ENCODE measurements at places on chromosomes 3 and 15. TPM values are rescaled to one million over a fixed set of nuclear protein-coding genes. Genes with fewer than 3 reads are reported as not detected.

The CMTM6 gene
- 77.9 TPM for total RNA-seq

The ZMYND10 gene
- total RNA-seq = 0.09 TPM

The PATL2 gene
- 1.0 TPM for total RNA-seq

The PLSCR2 gene
- 0.25 TPM for total RNA-seq

GRCh38 chr3:143850877-143851276 lies 2.6 kb upstream of the SLC9A9 start:
- H3K27me3 ChIP-seq = no peaks in the 10 kb centered on the region
- H3K36me3 ChIP-seq = no peaks in the 10 kb centered on the region
- H3K4me1 ChIP-seq = peaks cover 3% of the 10 kb centered on the region
- no peak for DNase-seq
- H3K4me3 ChIP-seq = no peak overlapping the region

DNA sequence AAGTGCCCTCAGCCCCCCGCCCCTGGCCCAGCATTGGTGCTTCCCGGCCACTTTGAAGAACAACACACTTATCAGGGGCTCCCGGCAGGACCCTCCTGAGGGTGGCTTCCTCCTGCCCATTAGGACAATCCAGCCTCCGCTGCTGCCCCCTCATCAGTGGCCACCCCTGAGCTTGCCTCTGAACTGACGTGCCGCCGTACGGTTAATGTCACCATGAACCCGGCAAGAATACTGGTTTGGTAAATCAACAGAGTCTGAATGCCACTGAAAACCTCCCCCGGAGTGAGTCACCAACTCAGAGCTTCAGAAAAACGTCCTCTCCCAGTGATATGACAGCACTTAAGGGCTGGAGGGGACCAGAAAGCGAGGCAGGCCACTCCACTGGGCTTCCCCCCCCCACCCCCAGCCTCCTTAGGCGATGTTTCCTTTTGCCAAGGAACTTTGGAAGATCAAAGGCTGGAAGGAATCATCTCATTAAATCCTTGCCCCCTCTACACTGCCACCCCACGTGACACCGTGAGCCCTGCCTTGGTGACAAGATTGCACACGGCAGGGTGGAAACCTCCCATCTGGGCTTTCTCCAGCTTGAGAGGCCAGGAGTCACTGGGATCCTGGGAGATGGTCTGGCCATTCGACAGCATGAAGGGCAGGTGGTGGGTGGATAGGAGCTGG lies 142.1 kb downstream of the NUP210 start:
- no peak for DNase-seq
- peaks cover 51% of the 10 kb centered on the region for H3K4me1 ChIP-seq
- H3K4me3 ChIP-seq = no peak overlapping the region

DNA sequence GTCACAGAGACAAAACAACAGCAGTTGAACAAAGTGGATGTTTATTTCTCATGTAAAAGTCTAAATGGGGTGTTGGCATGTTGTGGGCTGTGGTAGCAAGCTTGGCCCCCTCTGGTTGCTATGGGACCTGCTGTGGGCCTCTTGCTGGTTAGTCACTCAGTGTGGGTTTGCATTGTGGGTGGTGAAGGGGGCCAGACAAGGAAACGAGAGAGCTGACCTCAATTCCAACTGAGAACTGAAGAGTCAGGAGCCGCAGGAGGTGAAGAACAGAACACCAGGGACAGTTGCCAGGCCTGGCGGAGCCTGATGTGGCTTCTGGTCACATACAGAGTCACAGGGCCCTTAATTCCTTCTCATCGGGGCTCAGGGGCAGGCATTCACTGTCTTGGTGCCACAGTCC lies 1.9 kb upstream of the ADPGK start:
- H3K27ac ChIP-seq = no peak overlapping the region
- no peaks in the 10 kb centered on the region for H3K36me3 ChIP-seq
- DNase-seq = no peak

GRCh38 chr3:133050891-133051290 lies 12.7 kb downstream of the TMEM108 start:
- no peak overlapping the region for H3K27ac ChIP-seq
- no peaks in the 10 kb centered on the region for H3K4me1 ChIP-seq
- no peaks in the 10 kb centered on the region for H3K27me3 ChIP-seq
- no peaks in the 10 kb centered on the region for H3K36me3 ChIP-seq
- no peak overlapping the region for H3K4me3 ChIP-seq

GRCh38 chr15:100711516-100712021 lies 109.2 kb downstream of the ASB7 start:
- H3K27me3 ChIP-seq = peaks cover 16% of the 10 kb centered on the region
- H3K27ac ChIP-seq = no peak overlapping the region
- H3K4me3 ChIP-seq = no peak overlapping the region
- no peaks in the 10 kb centered on the region for H3K36me3 ChIP-seq
- DNase-seq = no peak
- H3K4me1 ChIP-seq = peaks cover 15% of the 10 kb centered on the region

GRCh38 chr3:157115069-157116006 lies 44.6 kb downstream of the CCNL1 start:
- no peak for DNase-seq
- no peaks in the 10 kb centered on the region for H3K36me3 ChIP-seq
- H3K27me3 ChIP-seq = no peaks in the 10 kb centered on the region
- no peaks in the 10 kb centered on the region for H3K4me1 ChIP-seq
- H3K4me3 ChIP-seq = no peak overlapping the region

- H3K4me1 ChIP-seq = no peaks in the 10 kb centered on the region
- H3K36me3 ChIP-seq = no peaks in the 10 kb centered on the region
- H3K27ac ChIP-seq = no peak overlapping the region
Observed at GRCh38 chr3:16467393-16467792, 46.1 kb downstream of the RFTN1 start.

GRCh38 chr15:35998663-35999602 lies 453.0 kb upstream of the DPH6 start:
- no peaks in the 10 kb centered on the region for H3K4me1 ChIP-seq
- no peak overlapping the region for H3K4me3 ChIP-seq
- no peaks in the 10 kb centered on the region for H3K36me3 ChIP-seq
- H3K27ac ChIP-seq = no peak overlapping the region
- DNase-seq = no peak

GRCh38 chr3:14539384-14539741 lies 779 bp downstream of the GRIP2 start:
- H3K36me3 ChIP-seq = no peaks in the 10 kb centered on the region
- no peaks in the 10 kb centered on the region for H3K27me3 ChIP-seq
- H3K4me3 ChIP-seq = no peak overlapping the region
- H3K4me1 ChIP-seq = no peaks in the 10 kb centered on the region

- no peak overlapping the region for H3K4me3 ChIP-seq
- H3K4me1 ChIP-seq = peaks cover 18% of the 10 kb centered on the region
- no peaks in the 10 kb centered on the region for H3K27me3 ChIP-seq
Observed at GRCh38 chr3:119594066-119594465, 3.6 kb upstream of the PLA1A start.

GRCh38 chr15:83289160-83289559 lies 4.7 kb upstream of the BNC1 start:
- H3K4me1 ChIP-seq = peaks cover 2% of the 10 kb centered on the region
- no peaks in the 10 kb centered on the region for H3K36me3 ChIP-seq
- H3K27me3 ChIP-seq = peaks cover 9% of the 10 kb centered on the region
- no peak overlapping the region for H3K27ac ChIP-seq
- no peak overlapping the region for H3K4me3 ChIP-seq
